ENCODE measurements at places on chromosomes 3 and 15.

DNA sequence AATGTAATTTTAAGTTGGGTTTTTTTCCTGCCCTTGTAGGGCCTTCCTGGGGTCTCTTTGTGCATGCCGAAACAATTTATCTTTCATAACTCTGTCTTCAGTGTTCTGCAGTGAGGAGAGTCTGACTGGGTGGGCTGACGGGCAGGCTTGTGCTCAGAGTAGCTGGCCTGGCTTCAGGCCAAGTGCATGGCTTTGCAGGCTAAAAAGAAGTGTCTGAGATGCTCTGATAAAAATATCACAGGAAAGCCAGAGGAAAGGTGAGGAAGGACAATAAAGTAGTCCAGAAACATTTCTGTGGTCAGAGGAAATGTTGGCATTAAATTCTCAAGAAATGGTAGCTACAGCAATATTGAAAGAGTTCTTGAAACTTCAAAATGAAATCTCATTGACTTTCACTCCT, 25.5 kb downstream of the ST3GAL6 start:
- DNase-seq = no peak

DNA sequence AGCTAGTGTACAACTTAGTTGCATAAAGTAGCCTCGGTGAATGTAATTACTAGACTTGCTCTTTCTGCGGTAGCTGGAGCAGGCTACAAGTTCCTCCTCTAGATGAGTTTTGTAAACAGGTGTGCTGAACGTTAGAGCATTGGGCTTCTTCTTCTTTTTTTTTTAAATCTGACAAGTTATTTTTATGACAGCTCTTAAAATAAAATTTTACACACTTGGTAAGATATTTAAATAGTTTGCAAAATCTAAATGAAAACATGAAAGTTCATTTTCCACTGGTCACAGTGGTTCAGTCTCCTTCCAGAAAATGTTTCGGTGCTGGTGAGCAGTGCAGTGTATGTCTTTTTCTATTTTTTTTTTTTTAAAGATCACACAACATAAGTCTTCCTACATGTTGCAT, 3.0 kb downstream of the CCR9 start:
- no peak for DNase-seq

GRCh38 chr3:197595470-197596185, 39.9 kb upstream of the BDH1 start:
- DNase-seq = no peak

- DNase-seq = no peak
Observed at GRCh38 chr15:86840996-86841395, 761.3 kb downstream of the AGBL1 start.

DNA sequence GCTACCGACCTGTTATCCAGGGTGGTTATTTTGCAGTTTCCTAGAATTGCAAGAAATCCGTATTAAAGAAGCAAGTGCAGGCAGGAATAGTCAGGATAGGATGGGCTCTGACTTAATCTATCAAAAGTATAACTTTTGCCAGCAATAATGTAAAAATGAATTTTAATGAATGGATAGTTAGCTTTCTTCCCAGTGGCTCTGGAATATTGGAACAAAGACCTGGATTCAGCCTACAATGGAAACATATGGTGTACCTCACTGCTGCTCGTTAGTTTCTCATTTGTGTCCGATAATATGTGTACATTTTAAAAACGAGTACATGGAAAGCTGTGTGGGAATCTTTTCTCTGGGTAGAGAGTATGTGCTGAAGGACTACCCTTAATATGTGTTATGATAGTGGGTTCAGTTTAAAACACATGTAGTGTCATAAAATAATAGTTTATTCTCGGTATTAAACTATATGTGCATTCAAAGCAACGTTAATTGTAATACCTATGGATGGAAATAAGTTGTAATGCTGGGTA, 805 bp downstream of the SERPINI1 start:
- no peak for DNase-seq

DNA sequence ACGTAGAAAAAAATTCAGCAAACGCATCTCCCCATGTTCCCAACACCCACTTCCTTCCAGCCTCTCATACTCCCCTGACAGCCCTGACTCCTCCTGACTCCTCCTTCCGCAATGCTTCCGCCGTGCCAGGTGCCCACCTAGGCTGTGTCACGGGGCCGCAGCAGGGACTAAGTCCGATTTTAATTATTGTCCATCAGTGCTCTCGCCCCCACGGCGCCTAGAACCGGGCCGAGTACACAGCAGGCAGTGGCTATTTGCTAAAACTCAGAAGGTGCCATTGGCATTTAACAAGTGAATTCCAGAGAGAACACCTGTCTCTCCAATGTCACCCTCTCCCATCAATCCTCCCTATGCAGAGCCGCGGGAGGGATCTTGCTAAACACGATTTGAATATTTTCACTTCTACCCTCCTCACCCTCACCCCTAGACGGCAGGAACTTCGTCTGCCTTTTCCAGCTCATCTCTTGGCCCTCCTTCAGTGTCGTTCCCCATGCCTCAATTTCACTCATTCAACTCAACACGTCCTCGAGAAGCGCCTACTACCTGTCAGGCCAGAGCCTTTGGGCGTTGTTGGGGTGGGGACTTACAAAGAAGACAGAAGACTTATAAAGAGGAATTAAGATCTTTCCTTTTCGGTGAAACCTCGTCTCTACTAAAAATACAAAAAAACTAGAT, 11.5 kb upstream of the SHF start:
- no peak for DNase-seq

GRCh38 chr15:64525828-64526530, 65.6 kb downstream of the ZNF609 start:
- no peak for DNase-seq

DNA sequence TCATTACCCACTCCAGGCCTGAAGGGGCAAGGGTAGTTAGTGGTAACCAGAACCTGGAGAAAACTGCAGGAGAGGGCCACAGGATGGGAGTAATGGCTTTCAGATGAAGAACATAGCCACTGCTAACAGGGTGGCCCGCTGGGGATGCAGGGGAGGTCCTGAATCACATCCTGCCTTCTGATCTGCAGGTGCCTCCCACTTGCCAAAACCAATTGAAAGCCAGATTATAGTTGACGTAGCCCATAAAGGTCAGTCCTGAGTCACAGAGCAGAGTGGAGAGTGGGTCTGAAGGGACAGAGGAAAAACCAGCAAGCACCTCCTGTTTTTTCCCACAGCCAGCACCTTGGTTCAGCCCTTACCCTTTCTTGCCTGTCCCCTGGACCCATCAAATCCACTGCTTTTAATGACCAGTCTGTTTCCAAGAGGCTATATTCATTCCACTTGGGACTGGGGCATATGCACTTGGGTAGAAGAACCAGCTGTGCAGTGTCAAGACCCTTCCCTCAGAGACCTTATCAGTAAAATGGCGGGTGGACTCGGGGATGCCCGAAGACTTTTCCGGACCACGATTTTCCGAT, 646 bp upstream of the SLC35G2 start:
- no peak for DNase-seq

DNA sequence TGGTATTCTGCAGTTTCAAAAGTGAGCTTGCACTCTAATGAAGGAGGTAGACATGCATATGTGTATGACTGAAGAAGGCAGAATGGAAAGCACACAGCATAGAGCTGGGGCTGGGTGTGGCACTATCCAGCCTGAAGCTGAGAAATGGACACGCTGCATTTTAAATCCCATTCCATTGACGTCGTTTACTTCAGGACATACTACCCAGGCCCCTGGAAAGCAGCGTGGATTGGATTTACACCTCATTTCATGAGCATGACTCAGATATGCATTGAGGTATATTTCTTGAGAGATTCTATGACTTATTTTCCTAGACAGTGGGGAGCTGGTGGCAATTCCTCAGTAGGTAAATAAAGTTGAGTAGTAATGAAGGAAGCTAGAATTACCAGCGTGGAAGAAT, 101.4 kb downstream of the ABI3BP start:
- DNase-seq = no peak

Measured in stimulated activated CD8-positive, alpha-beta memory T cell treated with anti-CD3 and anti-CD28 coated beads, Interleukin-15, amount 100 ng/mL, for 4 hours (primary cell).